ENCODE measurements at places on chromosomes 5 and 9.

DNA sequence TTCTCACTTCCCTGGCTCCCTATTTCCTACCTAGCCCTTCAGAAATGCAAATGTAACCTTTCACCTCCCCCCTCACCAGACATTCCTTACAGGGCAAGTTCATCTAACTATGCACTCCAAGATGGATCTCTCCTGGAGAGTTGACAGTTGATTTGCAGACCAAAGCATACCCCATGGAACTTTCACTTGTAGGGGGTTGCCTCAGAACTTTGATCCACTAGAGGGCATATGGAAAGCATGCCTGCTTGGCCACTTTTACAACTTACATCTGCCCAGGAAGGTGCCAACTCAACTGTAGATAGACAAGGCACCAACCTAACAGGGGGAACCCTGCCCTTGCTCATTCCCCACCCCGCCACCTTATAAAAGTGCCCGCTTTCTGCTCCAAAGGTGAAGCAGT lies 187.8 kb downstream of the NXNL2 start:
- DNase-seq: no peak
- no peaks in the 10 kb centered on the region for H3K36me3 ChIP-seq
- H3K4me1 ChIP-seq: no peaks in the 10 kb centered on the region

GRCh38 chr5:143796125-143796524 lies 15.8 kb upstream of the HMHB1 start:
- no peak overlapping the region for H3K4me3 ChIP-seq
- no peaks in the 10 kb centered on the region for H3K4me1 ChIP-seq
- H3K27ac ChIP-seq: no peak overlapping the region
- no peak for DNase-seq
- no peaks in the 10 kb centered on the region for H3K36me3 ChIP-seq

DNA sequence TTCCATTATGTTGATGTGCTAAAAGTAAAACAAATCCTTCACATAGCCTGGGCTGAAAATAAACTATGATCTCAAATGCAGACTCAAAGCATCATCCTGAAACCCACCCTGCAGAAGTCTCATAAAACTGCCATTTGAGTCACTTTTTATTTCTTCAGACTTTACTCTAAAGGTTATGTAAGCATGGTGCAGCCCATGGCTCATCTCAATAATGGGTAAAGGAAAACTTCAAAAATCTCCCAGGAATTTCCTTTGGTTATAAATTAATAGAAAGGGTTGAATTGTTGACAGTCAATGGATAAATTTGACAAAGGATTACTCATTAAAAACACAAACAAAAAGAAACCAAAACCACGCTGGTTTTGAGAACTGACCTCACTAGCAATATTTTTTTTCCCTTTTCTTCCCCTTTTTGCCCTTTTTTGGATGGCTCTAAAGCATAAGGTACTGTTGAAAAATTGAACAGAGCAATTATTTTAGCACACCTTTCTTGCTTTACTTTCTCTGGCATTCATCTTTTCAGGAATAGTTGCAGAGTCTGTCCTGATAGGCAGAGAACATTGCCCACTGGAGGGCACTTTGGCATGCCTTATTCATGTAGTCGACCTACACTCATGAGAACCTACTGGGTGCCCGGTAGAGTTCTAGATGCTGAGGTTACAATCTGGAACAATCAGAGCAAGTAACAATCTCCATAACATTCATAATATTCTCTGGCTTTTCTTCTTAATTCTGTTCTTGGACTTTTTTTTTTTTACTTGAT lies 191.4 kb downstream of the TMEM167A start:
- H3K36me3 ChIP-seq: no peaks in the 10 kb centered on the region
- no peak for DNase-seq
- no peak overlapping the region for H3K4me3 ChIP-seq

DNA sequence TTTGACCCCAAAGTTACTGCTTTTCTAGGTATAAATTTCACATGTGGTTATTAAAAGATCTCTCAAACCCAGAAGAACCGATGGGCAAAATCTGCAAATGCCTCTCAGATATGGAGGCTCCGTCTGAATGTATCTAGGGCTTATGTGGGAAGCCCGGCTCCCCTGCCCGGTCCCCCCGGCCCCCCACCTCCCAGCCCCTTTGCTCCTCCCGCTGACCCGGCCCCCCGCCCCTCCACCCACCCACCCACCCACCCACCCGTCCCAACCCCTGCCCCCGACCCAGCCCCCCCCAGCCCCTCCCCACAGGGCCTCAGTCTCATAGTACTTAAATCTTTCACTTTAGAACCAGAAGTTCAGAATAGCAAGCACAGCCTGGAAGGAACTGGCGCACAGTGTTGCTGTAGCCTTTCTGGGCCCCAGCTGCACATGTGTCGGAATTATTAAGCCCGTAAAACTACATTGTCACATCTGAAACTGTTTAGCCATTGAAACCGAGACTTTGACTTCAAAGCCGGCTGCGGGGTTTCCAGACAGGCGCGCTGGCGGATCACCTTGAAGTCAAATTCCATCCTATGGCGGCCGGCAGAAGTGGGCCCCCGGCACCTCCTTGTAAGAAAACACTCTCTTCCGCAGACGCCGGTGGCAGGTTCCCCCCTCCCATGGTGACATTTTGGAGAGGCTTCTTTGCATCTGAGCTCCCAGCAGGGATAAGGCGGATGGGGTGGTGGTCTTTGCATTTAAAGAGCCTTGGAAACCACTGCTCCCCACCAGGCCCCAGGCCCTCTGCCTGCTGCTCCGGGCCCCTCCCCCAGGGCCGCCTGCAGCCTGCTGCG lies 12.8 kb downstream of the NKD2 start:
- DNase-seq: no peak
- no peak overlapping the region for H3K4me3 ChIP-seq
- H3K27ac ChIP-seq: no peak overlapping the region
- no peaks in the 10 kb centered on the region for H3K36me3 ChIP-seq
- no peaks in the 10 kb centered on the region for H3K4me1 ChIP-seq
- no peaks in the 10 kb centered on the region for H3K27me3 ChIP-seq

DNA sequence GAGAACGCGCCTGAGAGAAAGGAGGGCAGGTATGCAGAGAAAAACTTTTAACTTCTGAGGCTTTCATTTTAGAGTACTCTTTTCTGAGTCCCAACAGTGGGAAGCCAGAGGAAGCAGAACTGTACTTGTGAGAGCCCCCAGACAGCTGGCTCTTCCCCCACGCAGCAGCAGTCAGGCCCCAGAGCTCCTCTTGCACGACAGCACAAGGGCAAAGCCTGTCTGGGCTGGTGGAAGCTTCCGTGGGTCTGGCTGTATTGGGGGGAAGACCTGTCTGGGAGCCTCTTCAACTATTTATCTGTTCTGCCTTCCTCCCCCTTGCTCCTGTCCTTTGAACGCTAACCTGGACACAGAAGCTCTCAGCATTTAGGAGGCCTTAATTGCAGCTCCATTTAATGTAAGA lies 68.2 kb downstream of the THBS4 start:
- no peaks in the 10 kb centered on the region for H3K36me3 ChIP-seq
- DNase-seq: no peak
- no peak overlapping the region for H3K4me3 ChIP-seq
- H3K27me3 ChIP-seq: no peaks in the 10 kb centered on the region
- no peaks in the 10 kb centered on the region for H3K4me1 ChIP-seq
- H3K27ac ChIP-seq: no peak overlapping the region

Measured in gastrocnemius medialis (tissue), 4 donors.